ENCODE measurements at places on chromosomes 3 and 15.

GRCh38 chr3:185822221-185823000 is 2.4 kb downstream of the IGF2BP2 start:
- DNase-seq: no peak

DNA sequence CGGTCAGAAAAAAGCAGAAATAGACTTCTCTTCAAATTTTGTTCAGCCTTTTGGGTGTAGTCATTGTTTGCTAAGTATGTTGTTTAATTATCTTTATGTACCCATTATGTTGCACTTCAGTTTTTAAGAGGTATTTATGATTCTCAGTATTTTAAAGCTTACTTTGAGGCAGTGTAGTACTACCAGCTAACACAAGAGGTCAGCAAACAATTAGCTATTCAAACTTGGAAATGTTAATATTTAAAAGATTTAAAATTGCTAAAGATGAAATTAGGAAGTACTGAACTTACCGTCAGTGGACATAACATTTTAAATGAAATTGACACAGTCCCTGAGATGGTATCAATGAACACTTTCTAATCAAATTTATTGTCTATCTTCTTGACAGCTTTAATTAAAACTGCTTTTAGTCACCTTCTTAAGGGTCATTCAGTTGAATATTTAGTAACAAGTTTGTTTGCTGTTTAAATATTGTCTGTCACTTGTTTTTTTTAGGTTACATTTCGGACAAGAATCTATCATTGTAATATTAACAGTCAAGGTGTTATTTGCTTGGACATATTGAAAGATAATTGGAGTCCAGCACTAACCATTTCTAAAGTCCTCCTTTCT is 28.1 kb downstream of the NKIRAS1 start:
- DNase-seq: no peak

- DNase-seq: no peak
Measured at GRCh38 chr3:54822206-54822605, 105.7 kb downstream of the LRTM1 start.

DNA sequence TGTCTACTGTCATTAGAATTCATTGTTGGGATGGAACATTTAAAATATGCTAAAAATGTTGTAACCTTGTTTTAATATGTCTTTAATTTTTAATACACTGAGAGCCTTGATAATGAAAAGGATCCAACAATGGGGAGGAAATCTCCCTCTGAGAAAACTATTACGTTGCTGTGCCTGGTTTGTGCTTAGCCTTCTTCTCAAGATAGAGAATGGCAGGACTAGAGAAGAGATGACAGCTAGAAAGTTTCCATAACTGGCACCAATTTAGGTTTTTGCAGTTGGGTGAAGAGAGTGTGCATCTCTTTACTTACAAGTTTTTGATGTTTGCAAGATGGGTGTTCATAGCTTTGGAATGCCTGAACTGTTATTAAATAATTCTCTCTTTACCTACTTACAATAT is 42.6 kb upstream of the NANOGP8 start:
- DNase-seq: no peak

DNA sequence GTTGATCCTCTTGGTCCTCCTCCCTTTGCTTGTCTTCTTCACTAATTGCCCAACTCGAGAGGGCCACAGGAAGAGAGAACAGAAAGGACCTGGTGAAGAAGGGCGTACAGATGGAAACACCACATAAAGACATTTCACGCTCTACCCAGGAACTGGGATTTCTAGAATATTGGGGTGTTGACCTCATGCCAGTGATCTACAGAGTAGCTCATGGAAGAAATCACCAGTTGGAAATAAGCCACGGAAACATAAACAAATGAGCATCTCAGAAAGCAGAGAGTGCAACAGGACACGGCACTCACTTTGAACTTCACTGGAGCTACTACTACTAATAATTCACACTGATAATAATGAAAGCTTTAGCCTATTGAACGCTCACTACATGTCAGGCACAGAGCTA is 84.6 kb upstream of the ARHGEF3 start:
- DNase-seq: peak; percentile 6

DNA sequence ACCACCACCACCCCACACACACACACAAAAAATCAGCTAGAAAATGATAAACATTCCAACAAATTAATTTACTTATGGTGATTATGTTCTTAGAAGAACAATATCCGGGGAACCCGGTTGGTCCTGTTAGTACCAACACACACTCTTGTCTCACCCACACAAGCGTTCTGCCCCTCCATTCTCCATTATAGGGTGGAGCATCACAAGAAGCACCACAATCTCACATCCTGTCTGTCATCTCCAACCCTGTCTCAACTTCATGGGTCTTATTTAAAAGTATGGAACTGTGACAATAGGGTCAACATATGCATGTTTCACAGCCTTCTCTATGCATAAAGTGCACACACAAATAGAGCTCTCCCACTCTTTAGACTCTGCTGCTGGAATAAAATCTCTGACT is 5.6 kb downstream of the GSK3B start:
- no peak for DNase-seq

DNA sequence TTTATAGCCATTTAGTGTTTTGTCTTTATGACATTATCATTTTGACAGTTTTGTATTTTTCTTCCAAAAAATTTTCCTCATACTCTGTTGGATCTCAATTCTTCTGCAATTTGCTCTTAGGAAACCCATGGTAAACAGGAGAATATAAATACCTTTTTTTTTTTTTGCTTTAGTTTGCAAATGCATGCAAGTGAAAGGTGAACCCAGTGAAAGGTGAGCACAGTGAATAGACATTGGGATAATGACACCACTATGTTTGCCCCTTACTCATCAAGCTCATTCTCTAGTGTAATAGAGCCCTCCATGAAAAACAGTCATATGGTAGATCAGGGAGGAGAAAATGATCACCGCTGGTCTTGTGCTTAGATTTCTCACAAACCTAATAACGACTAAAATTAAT is 59.0 kb upstream of the TRPC1 start:
- no peak for DNase-seq

- no peak for DNase-seq
Measured at GRCh38 chr15:90592131-90592881, 62.6 kb downstream of the CRTC3 start.

GRCh38 chr15:92043283-92043682 is 189.8 kb downstream of the SLCO3A1 start:
- no peak for DNase-seq

DNA sequence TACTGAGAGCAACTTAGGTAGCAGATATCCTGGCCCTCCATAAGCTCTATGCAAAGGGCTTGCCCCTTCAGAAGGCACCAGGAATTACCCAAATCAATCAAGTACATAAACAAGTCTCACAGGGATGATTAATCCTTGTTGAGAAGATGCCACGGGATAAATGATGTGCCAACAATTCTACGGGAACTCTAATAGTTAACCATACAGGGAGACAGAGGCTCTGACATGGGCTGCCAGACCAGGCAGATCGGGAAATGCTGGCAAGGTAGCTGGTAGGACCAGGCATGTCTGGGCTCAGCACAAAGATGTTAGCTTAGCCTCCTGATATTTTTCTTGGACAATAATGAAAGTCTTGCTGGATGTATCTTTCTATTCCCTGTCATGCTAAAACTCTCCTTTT is 249.3 kb upstream of the THBS1 start:
- DNase-seq: no peak

GRCh38 chr15:58467722-58468423 is 36.1 kb downstream of the LIPC start:
- no peak for DNase-seq

DNA sequence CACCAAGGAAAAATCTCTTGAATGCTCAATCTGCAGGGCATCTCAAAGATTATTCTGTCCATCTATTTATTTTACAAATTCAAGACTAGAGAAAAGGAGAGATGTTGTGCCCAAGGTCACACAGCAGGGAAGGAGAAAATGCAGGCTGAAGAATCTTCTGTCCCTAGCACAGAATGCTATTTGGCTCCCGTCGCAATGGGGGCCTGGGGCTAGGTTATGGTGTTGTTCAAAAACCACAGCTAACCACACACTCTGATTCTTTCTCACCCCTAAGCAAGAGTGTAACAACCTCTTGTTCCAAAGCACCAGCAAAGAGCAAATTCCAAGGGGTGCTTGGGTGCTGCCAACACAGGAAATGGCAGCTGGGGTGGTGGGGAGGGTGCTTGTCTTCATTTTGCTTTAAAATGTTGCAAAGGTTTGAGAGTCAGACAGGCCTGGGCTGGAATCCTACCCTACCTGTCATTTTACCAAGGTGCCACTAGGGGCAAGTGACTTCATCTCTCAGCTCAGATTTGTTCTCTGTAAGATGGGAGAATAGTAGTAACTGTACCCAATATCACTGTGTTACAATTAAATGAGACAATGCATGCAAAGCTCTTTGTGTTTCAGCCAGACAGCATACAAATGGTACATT is 112.5 kb downstream of the ADAMTS9 start:
- no peak for DNase-seq

- no peak for DNase-seq
Measured at GRCh38 chr3:65995515-65995914, 43.2 kb downstream of the MAGI1 start.

GRCh38 chr3:45736707-45737106 is 47.5 kb downstream of the SACM1L start:
- no peak for DNase-seq

DNA sequence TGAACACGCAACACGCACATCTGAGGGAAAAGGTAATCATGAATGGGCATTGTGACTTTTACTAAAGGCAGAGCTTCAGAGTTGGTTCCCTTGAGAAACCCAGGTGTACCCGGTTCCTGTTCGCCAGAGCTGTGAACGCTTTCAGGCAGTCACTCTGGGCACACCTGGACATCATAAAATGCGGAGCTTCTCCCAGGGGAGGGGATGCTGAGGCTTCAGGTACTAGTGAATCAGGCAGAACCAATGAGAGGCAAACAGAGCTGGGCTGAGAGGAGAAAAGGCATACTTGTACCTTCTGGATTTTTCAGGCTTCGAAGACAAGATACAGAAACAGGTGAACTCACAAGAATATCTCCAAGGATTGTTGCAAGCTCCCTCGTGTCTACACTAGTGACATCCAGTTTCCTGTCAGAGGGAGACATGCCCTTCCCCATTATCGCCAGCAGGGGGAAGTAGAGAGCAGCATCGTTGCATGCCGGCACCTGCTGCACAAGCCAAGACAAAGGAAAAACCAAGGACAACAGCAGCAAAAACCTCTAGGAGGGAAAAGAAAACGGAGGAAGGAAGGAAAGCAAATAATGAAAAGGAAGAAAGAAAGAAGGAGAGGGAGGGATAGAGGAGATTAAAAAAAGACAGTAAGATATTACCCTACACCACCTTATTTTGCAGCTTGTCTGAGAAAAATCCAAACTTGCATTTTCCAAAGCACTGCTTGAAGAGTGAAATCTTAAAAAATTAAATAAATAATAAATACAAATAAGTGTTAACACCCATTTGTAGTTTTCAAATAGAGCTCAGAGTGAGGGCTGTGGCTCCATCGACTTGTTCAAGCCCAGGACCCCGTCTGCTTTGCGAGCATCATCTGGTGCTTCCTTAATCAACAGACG is 2.0 kb downstream of the AHSG start:
- peak; percentile 77 for DNase-seq

- DNase-seq: no peak
Measured at GRCh38 chr3:79960594-79960993, 192.8 kb upstream of the ROBO1 start.

- DNase-seq: peak; percentile 85
Measured at GRCh38 chr15:90956274-90957030, 1.8 kb downstream of the RCCD1 start.

GRCh38 chr3:117454254-117454653 is 744.7 kb downstream of the TUSC7 start:
- DNase-seq: no peak

DNA sequence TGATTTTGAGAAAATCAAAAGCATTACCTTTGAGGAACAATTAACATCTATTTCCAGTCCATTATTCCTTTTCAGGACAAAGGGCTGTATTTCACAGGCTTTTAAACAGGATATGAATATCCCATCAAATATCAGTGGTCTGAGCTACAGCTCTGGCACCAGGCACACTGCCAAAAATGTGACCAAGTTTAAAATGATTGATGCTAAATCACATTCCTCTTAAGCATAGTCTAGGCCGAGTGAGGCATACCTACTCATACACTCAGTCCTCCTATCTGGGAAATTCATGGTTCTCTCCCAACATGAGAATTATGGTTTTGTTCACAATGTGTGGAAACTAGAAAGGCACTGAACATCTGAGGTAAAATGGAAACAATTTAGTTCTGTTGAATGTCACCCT is 683.5 kb downstream of the TUSC7 start:
- no peak for DNase-seq

DNA sequence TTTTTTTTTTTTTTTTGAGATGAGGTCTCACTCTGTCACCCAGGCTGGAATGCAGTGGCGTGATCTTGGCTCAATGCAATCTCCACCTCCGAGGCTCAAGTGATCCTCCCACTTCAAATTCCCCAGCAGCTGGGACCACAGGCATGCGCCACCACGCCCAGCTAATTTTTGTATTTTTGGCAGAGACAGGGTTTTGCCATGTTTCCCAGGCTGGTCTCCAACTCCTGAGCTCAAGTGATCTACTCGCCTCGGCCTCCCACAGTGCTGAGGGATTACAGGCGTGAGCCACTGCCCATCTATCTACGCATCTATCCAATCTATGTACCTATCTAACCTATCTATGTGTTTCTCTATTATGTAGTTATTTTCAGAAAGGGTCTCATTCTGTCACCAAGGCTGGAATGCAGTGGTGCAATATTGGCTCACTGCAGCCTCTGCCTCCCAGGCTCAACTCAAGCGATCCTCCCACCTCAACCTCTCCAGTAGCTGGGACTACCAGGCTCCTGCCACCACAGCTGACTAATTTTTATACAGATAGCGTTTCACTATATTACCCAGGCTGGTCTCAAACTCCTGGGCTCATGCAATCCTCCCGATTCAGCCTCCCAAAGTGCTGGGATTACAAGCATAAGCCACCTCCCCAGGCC is 20.2 kb upstream of the GPX1 start:
- DNase-seq: no peak

DNA sequence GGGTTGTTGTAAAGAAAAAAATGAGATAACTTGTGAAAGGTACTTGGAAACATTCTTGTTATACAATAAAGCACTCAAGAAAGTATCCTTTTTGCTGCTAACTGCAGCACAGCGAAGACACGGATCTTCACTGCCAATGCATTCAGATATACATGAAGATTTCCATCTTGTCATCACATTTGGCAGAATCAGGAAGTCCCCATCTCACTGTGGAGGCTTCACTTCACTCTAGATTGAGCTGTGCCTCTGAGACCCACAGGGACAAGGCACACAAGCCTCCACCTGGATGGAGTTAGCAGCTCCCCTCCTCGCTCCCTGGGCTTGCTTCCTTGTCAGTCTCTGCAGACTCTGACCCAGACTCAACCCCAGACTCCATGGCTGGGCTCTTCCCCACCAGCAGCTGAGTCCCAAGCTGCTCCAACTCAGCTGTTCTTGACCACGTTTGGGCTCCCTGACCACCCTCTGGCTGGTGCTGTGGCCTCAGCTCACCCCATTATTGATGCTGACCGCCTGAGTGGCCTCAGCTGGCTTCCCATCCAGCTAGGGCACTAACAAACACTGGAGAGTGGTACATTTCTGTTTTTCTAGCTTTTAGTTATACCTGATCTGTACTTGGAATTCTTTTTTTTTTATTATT is 45.4 kb upstream of the SMAD3 start:
- DNase-seq: no peak

GRCh38 chr15:63514531-63514943 is 10.1 kb downstream of the USP3 start:
- DNase-seq: no peak
